ENCODE measurements at places on chromosomes 2 and 18.

DNA sequence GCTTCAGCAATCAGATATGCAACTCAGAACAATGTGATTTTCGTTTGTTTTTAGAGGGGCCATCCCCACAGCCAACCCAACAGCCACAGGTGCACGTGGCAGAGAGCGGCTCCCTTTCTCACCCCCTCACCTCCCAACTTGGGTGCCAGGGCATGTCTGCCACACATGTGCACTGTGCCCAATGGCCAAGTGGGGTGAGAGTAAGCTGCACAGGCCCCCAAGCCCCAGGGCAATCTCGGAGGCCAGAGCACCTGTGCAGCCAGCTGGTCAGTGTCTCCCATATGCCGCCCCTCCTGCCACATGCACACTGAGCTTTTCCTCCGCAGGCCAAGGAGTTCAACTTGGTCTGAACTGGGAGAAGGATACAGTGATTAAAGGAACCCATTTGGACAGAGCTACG, 1130.2 kb downstream of the DSC3 start:
- DNase-seq = no peak

DNA sequence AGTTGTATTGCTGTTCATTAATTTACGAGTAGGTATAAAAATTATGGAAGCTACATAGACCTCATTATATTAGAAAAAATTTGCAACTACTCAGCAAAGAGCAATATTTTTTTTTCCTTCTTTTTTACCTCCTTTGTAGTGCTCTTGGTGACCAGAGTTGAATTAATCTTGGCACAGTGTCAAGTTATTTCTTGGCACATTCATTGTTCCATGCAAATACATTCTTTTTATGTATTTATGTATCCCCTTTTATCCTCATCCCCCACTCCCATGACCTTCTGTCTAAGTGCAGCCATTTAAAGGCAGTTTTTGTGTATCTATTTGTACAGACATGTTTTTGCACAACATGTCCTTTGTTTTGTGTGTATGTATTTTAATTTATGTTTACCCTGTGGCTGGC, 224.5 kb downstream of the CCDC102B start:
- DNase-seq = no peak

DNA sequence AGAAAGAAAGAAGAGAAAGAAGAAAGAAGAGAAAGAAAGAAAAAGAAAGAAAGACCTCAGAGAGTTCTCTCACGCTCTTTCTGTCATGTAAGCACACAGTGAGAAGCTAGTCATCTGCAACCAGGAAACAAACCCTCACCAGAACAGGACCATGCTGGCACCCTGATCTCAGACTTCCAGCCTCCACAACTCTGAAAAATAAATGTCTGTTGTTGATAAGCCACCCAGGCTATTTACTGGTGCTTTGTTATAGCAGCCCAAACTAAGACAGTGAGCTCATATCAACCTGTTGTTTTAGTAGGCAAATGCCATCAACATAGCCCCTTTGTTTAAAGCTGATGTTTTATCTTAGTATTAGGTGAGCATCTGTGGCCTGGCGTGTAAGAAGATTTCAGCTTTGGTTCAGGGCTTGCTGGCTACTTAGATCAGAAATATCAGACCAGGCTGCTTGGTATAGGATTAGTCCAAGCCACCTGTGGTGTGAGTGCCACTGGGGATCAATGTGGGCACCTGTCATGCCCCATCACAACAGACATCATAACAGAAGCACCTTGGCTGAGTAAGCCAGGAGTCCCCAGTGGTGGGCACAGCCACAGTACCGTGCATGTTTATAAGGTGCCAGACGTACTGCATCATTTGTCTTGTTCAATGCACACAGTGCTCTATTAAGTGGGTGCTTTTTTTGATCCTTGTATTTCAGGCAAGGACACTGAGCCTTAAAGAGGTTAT, 94.4 kb downstream of the LBH start:
- no peak for DNase-seq

DNA sequence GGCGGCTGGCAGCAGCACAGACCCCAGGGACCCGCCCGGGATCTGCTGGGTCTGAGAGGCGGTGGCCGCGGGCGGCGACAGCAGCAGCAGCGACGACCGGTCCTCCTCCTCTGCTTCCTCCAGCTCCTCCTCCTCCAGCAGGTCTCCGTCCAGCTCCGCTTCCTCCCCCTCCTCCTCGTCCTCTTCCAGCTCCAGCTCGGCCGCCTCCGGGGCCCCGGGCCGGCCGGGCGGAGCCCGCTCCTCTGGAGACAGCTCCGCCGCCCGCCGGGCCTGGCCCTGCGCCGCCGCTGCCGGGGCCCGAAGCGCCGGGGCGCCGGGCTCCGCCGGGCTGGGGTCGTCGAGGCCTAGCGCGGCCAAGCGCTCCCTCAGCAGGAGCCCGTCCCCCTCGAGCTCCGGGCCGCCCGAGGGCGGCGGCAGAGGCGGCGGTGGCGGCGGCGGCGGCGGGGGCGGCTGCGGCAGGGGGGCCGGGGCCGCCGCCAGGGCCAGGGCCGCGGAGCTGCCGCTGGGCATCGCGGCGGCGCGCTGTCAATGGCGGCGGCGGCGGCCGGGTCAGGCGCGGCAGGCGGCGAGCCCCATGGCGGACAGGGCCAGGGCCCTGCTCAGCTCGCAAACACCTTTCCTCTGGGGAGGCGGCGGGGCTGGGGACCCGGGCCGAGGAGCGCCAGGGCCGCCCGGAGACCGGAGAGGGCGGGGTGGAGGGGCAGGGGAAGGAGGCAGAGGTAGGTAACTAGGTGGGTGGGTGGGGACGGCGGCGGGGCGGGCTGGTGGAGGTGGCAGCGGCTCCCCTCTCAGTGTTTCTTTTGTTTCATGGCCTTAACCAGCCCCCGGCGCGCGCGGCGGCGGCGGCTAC, 445 bp downstream of the MEX3C start:
- peak; percentile 76 for DNase-seq

DNA sequence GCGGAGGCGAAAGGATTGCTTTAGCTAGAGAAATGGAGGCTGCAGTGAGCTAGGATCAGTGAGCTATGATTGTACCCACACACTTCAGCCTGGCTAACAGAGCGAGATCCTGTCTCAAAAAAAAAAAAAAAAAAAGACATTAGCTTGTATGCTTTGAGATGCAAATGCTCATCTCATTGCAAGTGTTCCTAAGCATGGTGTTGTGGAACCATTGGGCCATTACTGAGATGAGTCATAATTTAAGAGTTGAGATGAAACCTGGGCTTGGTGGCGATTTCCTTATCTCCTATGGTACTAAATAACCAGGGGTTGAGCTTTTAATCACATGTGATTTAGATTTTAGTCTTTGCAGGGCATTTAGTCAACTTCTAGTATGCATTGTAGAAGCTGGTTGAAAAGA, 2.2 kb downstream of the PLEKHA3 start:
- DNase-seq = no peak

GRCh38 chr2:241901018-241901380, 31.5 kb downstream of the RTP5 start:
- no peak for DNase-seq

DNA sequence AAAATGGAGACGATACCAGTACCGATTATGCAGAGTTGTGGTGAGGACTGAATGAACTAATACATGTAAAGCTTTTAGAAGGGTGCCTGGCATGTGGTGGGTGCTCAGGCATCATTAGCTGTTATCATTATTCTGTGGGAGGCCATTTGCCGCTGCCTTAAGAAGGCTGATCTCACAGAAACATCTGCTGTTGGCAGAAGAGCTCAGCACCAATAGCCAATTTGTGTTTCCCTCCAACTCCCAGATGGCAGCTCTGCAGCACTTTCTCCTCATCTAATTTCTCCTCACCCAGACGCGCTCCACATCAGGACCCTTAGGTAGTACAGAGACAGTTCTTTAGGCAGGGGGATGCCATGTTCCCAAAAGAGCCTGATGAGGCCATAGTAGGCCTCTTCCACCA, 15.8 kb upstream of the CYP1B1 start:
- no peak for DNase-seq

DNA sequence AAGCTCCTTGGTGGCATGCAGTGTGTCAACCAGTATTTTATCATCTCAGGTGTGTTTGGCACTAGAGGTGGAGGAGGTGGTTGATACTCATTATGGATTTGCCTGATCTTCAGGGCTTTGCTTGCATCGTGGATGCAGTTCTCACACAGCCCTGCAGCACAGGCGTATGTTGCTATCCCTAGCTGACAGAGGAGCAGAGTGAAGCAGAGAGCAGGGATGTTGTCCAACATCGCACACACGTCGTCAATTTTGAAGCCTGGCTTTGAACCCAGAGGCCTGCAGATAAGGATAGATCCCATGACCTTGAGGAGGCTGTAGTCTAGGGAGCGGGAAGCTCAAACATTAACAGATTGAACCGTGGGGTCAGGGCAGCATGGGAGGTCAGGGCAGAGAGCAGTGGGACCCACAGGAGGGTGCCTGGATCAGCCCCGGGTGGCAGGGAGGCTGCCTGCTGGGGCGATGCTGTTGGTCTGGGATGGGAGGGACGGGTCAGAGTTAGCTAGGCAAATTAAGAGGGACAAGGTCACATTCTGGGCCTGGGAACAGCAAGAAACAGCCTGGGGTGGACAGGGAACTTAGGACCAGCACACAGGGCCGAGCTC, 4.2 kb downstream of the RNF144A start:
- no peak for DNase-seq

GRCh38 chr2:232707076-232707475, 9.9 kb downstream of the GIGYF2 start:
- DNase-seq = no peak

GRCh38 chr2:2149379-2149778, 181.7 kb downstream of the MYT1L start:
- DNase-seq = no peak

- DNase-seq = no peak
These were observed 77.3 kb downstream of the LPIN2 start for GRCh38 chr18:2935438-2936192.

- no peak for DNase-seq
These were observed 33.3 kb downstream of the CFLAR start for GRCh38 chr2:201149064-201149820.

DNA sequence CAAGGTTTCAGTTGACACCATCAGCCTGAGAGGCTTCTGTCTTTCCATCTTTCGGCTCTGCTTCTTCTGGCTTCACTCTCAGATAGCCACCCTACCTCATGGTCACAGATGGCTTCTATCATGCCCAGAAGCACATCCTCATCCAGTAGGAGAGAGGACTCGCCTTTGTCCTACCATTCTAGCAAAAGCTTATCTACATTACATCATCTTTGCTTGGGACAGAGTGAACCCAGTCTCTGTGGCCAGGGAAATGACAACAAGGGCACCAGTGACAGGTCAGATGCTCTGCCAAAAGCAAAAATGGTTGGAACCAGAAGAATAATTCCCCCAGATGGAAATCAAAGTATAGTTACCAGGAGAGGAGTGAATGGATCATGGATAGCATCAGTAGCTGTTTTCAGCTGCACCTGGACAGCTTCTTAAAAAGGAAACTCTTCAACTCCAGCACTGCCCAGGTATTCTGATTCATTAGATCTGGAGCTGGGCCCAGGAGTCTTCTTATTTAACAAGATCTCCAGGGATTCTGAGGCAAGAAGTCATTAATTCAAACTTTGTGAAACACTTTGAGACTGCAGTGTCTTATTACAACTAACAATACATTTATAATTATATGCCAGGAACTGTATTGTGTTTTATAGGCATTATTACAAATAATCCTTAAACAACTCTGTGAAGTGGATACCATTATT, 257.7 kb upstream of the UBE2E3 start:
- no peak for DNase-seq

DNA sequence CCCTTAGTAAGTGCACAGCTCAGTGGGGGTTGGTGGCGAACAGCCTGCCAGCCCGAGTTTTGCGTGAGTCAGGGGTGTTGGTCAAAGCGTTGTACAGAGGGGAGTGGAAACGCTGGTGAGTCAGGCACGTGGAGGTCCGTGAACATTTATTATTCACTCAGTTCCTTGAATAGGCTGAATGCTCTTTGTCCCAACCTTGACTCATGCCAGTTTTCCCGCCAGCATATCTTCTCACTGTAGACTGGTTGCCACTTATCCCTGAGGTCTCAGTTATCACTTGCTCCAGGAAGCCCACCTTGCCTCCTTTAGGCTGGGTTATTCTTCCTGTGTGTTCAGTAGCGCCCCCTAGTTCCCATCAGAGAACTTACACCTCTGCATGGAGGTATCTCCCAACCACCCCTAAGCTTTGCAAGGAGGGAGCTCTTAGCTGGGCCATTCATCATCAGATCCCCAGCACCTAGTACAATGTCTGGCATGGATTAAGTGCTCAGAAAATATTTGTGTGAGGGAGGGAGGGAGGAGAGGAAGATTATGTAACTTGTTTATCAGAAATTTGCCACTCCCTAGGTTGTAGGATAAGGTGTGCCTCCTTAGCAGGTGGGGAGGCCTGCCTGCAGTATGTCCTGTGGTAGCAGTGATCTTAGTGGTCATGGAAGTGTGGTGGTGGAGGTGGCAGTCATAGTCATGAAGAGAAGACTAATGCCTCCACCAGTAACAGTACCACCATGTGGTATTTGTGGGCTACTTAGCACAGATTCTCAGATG, 72.1 kb downstream of the CABLES1 start:
- DNase-seq = no peak

DNA sequence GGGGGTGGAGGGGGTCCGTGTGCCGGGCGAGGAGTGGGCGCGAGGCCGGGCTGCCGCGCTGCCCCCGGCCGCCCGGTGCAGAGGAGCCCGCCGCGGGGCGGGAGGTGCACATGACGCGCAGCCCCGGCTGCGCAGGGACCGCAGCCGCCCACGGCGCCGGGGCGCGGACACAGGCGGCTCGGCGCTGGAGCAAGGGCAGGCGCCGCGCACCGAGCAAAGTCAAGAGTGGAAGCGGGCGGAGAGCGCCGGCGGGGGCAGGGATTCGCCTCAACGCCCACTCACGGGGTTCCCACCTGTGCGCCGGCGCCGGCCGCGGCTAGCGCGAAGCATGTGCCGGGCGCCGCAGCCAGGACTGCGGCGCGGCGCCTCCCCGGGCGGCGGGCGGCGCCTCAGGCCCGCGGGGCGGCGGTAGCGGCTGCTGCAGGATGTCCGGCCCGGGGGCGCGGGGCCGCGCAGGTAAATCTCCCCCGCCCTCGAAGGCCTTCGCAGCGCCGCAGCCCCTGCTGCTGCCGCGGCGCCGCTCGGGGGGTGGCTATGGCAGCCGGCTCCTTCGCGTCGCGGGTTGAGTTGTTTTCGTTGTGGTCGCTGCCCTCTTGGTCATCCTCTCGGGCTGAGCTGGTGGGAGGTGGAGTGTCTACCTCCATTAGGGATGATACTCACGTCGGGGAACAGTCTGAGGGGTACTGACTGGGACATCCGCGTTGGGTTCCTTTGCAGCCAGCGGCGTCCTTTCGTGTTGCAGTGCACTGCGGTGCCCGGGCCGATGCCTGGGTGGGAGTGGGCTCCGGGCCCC, 216.3 kb upstream of the DTNA start:
- DNase-seq = peak; percentile 33
